ENCODE measurements at places on chromosomes 2 and 18.

- no peak for DNase-seq
These were observed 200.3 kb upstream of the SLC39A10 start for GRCh38 chr2:195456771-195457170.

GRCh38 chr2:127121353-127121752 lies 14.4 kb upstream of the BIN1 start:
- DNase-seq: no peak

DNA sequence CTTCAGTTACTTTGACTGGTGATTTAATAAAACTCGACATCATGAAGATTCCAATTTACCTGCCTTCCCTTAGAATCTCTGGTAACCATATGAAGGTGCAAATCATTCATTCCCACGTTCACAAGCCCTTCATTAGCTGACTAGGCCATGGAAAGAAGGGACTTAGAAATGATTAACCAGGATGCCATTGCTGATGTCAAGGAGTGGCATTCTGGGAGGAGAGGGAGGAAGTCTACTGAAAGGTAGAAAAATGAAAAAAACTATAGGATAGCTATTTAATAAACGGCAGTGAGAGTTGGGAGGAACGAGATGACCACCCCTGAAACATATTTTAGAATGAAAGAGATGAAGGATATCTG lies 1.4 kb downstream of the ATIC start:
- peak; percentile 8 for DNase-seq

DNA sequence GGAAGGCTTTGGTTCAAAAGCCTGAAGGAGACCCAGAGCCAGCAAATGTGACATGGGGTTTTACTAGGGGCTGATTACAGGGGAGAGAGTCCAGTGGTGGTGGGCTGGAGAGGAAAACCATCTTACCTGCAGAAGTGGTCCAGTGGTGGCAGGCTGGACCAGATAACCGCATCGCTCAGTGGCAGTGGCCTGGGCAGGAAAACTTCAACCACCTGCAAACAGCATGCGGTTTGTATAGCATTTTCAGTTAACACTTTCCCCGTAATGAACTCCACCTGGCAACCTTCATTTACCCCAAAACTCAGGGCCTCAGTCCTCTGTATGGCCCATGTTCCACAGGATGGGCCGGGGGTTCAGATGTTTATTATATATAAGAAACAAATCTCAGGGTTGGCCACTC lies 114.4 kb downstream of the LRRTM1 start:
- DNase-seq: no peak

DNA sequence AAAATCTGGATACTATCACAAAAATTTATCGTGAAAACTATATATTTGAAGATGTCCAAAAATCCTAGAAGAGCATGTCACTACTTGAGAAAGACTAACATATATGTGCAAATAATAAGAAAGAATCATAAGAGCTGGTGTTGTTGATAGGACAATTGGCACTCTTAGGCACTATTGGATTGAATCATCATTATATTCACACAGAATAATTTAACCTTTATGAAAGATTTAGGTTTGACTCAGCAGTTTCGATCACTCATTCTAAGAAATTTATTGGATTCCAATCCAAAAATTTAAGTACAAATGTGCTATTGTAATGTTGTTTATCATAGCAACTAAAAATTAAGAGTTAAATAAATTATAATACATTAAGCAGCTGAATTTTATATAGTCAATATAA lies 503.6 kb downstream of the SPAG16 start:
- no peak for DNase-seq

DNA sequence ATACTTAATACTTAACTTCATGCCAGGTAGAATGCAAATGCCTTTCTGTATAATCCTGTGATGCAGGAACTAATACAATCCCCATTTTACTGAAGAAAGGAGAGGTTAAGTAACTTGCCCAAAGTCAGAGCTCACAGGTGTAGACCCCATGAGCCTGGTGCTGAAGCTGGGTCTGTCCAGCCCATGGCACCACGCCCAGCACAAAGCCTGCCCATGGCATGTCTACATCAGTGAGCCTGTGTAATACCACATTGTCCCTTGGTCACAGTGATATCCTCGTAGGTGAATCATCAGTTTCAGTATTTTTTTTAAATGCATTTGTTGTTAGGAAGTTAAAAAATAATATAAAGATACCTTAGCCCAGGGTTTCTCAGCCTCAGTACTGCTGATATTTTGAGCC lies 69.9 kb upstream of the MCFD2 start:
- no peak for DNase-seq

- DNase-seq: no peak
These were observed 185.0 kb upstream of the TMEFF2 start for GRCh38 chr2:192379736-192380135.

DNA sequence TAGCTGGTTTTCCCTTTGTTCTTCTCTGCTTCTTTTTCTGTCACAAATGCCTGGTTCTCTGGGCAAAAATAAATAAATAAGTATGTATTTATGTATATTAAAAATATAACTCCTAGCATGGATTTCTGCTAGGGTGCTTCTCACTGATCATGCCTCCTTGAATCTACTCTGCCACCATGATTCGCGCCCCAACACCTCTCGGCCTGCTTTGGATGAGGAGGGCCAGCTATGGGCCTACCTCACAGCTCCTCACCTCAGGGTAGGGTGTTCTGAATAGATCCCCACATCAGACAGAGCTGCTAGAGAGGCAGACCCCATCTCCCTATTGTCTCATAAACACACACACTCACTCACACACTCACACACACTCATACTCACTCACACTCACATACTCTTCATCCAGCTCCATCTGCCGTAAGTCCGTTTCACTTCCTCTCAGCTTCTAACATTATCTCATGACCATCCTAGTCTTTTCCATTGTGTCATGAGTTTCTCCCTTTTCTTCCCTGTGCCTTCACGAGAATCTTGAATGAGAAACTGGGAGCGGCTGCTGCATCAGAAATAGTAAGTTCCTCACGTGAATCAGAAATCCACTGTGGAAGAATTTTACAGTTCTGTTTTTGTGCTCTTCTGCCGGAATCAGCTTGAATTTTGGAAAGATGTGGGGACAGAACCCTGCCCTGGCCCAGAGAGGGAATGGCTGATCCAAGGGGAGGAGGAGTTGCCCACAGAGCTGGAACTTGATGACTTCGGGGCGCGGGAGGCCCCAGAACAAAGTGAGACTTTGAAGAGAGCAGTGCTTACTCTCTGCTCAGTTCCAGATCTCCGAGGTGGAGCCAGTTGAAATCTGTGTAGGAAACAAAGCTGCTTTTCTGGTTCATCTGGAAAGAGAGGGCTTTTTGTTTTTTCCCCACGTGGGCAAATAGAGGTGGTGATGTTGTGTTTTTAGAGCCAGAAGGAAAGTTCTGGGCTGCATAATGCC lies 20.9 kb downstream of the ANXA4 start:
- no peak for DNase-seq

GRCh38 chr2:98874186-98874689 lies 61.8 kb downstream of the CRACDL start:
- no peak for DNase-seq

GRCh38 chr18:48929941-48930713 lies 20.6 kb downstream of the SMAD7 start:
- peak; percentile 96 for DNase-seq

DNA sequence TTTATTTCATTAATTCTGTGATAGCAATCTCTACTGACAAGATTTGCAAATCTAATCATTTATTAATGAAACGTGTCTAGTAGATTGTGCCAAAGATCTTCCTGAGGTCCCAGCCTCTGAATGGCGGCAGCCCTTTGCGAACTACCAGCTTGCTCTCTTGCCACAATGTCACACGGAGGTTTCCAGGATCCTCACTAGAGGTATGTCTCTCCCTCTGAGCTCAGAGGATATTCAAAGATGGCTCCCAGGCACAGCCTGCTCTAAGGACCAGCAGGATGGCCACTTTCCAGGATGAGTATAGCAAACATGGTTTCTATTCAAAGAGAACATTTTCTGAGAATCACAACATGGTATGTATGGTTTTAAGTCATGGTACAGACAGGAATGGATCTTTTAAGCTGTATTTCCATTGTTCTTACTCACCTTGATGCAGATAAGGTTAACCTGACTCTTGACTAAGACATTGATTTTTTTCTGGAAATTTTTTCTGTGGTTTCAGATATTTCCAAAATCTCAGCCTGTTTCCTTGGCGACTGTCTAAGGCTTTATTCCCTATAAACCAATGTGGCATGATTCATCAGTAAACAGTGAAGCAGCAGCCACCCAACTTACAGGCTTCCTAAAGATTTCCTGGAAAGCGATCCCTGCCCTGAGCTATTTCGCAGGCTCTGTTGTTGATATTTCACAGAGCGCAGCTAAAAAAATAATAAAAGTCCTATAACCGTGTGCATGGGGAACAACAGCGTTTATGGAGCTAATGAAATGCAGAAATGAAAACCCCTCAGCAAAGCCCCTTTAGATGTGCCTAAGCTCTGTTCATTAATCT lies 54.1 kb upstream of the KLF7 start:
- DNase-seq: no peak

DNA sequence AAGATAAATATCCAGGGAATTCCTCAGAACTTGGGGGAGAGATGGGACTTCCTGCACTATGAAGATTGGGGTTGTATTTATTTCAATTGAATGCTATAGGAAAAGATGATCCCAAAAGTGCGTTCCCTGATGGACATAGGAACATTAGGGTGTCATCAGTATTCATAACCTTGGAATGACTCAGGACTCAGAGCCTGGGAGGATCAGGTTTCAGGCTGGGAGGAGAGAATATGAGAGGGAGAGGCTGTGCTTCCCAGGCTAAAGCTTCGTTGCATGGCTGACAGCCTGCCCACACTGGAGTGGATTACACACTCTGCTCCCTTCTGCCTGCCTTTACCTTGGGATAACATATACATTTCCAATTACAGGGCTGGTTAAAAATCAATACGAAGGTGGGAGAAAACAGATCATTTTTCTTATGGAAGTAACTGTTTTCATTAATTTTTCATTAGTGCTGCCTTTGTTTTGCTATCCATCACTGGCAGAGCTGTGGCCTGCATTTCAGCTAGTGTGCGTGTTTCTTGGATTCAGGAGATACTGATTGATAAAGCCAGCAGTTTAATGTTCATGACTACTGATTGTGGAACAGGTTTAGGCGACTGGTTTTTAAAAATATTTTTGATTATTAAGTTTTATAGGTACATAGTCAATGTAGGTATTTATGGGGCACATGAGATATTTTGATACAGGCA lies 118.7 kb downstream of the KCTD1 start:
- peak; percentile 83 for DNase-seq

GRCh38 chr2:101508636-101509035 lies 33.7 kb upstream of the RFX8 start:
- DNase-seq: no peak

DNA sequence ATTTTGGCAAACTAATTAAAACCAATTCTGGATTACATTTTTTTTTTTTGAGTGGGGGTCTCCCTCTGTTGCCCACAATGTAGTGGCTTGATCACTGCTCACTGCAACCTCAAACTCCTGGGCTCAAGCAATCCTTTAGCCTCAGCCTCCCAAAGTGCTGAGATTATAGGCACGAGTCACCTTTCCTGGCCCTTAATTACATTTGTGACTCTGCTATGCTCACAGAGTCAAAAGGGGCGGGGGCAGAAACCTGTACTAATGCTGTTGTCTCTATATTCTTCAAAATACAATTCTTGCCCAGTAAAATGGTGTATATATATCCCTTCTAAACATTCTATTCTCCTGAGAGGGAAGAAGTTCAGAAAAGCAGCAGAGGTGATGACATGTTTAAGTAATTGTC lies 23.2 kb downstream of the PRKD3 start:
- no peak for DNase-seq

- no peak for DNase-seq
These were observed 8.1 kb downstream of the GCG start for GRCh38 chr2:162143969-162144368.

DNA sequence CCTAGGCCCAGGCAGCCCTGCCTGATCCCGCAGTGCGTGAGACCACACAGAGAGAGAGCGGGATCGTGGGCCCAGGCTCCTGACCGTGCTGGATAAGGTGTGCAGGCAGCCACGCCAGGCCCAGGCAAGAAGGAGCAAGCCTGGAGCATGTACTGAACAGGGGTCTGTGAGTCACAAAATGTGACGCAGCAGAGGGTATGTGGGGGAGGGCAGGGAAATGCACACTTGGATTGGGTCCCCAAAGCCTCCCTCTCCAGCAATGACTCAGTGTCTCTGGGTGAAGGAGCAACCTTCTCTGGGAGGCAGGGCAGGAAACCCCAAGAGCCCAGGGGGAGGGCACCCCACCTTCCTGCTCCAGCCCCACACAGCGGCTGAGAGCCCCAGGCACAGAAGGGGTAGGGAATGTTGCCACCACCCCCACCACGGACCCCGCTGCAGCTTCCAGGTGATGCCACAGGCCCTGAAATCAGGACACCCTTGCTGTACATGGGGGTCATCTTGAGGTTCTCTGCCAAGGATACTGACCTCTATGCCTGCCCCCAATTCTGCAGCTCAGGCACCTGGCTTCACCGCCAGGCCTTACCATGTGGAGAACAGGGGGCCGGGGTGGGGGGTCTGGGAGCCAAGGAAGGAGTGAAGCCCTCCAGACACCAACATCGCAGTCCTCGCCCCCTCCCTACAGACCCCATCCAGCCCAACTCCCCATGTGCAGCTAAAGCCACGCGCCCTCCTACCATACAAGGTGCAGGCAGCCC lies 1.3 kb upstream of the GPC1 start:
- peak; percentile 66 for DNase-seq

DNA sequence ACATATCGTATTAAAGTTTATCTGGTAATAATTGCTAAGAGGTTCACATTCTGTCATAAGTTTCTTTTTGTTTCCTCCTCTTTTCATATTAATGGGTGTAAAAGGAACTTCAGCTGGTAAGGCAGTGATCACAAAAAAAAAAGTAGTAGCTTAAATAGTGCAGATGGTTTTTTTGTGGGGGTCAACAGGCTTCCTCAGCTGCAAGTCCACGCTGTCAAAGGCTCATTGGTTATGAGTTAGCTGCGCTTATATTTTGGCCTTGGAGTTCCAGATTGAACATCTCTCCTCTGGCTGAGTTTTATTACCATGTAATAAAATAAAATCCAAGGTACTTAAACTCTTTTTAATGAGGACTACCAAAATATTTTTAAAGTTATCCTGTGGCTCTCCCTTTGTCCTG lies 277.0 kb upstream of the ZEB2 start:
- DNase-seq: no peak

DNA sequence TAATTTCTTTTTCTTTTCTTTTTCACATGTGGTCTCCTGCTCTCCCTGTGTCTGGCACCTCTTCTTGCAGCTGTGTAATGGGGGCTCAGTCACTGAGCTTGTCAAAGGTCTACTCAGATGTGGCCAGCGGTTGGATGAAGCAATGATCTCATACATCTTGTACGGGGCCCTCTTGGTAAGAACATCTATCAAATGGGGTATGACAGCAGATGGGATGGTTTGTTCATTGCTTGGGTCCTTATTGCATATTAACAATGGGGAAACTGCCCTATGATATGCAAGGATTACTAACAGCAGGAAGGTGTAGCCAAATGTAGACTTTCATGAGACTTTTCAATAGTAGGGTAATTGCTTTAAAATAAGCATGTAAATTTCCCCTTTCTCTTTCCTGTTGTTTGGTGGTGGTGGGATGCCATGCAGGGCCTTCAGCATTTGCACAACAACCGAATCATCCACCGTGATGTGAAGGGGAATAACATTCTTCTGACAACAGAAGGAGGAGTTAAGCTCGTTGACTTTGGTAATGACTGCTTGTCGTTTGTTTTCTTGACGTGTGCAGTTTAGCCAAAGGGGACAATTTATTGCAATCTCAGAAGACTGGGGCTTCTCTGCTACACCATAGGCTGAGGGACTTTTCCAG lies 36.5 kb downstream of the MYO3B start:
- no peak for DNase-seq

GRCh38 chr2:3469486-3469885 lies 49.8 kb downstream of the ADI1 start:
- no peak for DNase-seq

- DNase-seq: no peak
These were observed 274.6 kb downstream of the LRATD1 start for GRCh38 chr2:14907014-14907612.

- DNase-seq: no peak
These were observed 142.0 kb downstream of the ACTR3 start for GRCh38 chr2:114031605-114032505.
